ENCODE measurements at places on chromosomes 13 and 19.

DNA sequence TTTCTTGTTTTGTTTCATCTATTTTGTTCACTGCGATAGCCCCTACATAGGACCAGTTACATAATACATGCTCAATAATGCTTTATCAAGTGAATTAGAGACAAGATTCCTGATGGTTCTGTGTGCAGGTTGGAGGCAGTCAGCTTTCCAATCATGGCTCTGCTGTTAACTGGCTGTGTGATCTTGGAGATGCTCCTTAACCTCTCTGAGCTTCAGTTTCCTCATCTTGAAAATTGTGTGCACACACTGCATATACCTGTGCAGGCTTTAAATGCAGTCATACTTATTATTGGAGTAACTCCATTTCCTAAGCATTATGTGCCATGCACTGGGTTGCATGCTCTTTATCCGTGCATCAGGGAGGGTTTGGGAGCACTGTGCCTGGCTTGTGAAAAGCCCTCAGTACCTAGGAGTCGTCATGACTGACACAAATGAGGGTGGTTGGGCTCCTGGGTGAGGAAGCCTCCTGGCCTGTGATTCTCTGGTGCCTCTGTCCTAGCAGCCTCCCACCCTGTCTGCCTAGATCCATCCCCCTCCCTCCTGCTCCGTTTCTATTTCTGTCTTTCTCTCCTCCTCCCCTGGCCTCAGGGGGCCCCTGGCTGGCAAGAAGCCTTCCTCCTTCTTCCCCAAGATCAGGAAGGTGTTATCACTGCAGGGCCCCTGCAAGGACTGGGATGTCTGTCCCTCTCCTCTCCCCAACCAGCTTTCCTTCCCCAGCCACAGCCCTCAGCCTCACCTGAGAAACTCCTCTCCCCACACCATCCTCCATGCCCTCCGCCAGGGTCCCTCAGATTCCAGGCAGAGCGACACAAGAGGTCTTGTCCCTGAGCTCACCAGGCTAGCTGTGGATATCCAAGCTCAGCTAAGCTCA, 8.7 kb downstream of the IFNL1 start:
- DNase-seq: no peak

GRCh38 chr19:40444825-40445312, 734 bp upstream of the SERTAD3 start:
- DNase-seq: no peak

DNA sequence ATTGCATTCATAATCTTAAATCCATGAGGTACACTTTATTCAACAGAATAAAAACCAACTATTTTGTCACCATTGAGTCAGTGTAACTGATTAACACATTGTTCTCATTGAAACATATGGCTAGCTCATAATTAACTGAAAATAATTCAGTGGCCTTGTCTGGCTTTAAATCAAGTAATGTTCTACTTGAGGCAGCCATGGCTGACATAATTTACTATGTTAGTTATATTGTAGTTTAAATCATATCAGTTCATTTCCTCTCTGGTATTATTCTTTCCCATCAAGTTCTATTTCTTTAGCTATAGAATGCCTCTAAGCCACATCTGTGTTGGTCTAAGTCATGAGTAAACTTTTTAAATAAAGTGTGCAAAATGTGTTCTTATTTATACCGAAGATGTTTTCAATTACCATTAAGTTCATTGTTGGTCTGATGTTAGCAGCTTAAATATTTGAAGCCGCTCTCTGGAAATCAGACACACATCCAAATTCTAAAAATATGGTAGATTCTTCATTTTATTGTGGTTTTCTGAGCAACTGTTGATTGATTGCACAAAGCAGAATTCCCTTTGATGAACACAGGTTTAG, 393.7 kb downstream of the GPC6 start:
- DNase-seq: peak; percentile 23

DNA sequence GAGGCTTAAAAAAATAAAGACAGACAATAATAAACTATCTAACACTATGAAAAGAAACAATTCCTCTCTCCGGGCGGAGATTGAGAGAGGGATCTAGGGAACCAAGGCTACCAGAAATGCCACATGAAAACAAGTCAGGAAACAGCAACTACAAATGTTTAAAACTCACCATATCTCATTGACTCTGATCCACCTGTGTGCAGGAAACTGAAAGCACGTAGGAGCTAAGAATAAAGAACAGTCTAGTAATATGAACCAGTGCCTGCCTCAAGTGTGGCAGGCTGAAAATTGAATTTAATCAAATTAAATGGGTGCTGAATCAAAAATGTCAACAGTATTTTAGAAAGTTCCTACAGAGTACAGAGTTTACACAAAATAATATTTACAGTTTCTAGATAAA, 1701.0 kb downstream of the SLITRK5 start:
- DNase-seq: no peak

DNA sequence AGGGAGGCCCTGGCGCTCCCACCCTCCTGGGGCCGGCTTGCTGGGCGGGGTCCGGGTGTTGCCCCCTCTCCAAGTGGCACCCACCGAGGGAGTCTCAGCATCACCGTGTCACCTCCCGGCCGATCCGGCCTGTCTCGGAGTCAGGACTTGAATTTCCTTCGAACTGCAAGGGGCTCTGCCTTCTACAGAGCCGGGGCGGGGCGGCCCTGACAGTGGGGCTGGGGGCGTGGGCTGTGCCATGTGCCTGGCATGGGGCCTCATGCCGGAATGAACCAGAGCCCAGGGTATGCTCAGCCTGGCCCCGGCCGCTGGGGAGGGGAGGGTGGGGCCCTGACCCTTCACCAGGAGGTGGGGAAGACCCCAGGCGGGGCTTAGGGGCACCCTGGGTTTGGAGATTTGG, 47.0 kb upstream of the TCF3 start:
- no peak for DNase-seq

DNA sequence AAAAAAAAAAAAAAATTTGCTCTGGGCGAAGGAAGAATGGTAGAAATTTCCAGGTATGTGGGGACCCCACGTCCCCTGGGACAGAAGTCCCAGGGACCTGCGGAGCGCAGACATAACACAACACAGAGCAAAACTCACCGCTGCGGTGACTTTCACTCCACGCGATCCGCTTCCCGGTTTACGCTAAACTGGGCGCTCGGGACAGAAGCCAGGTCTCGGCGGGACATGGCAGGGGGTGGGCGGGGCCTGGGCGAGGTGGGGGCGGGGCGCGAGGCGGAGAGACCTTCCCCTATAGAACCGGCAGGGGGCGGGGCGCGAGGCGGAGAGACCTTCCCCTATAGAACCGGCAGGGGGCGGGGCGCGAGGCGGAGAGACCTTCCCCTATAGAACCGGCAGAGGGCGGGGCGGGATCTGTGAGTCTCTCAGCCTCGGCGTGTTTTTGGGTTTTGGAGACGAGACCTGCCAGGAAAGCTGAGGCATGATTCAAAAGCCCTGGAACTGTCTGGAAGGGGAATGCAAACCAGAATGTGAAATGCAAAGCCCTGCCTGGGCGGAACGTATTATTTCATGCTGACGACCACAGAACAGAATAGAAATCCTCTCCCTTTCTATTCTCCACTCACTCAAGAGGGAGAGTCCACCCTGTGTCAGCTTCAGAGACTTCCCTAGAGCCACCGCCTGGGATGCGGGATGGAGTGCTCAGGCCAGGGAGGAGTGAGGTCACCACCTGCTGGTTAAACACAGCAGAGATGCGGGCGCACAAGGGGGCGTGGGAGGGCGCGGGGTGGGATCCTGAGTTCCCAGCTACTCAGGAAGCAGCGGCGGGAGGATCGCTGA, 20.2 kb upstream of the ERVV-1 start:
- peak; percentile 76 for DNase-seq

Measured in AG08395 (cell line).